ENCODE measurements at places on chromosomes 7 and 10.

DNA sequence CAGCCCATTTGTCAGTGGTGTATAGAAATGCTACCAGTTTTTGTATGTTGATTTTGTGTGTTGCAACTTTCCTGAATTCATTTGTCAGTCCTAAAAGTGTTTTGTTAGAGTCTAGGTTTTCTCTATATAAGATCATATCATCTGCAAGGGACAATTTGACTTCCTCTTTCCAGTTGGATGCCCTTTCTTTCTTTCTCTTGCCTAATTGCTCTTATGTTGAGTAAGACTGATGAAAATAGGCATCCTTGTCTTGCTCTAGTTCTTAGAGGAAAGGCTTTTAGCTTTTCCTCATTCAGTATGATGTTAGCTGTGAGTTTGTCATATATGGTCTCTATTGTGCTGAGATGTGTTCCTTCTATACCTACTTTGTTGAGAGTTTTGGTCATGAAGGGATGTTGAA is 161.7 kb upstream of the TPK1 start:
- DNase-seq: no peak

- no peak for DNase-seq
Observed at GRCh38 chr10:49278497-49278981, 20.4 kb upstream of the C10orf71 start.

DNA sequence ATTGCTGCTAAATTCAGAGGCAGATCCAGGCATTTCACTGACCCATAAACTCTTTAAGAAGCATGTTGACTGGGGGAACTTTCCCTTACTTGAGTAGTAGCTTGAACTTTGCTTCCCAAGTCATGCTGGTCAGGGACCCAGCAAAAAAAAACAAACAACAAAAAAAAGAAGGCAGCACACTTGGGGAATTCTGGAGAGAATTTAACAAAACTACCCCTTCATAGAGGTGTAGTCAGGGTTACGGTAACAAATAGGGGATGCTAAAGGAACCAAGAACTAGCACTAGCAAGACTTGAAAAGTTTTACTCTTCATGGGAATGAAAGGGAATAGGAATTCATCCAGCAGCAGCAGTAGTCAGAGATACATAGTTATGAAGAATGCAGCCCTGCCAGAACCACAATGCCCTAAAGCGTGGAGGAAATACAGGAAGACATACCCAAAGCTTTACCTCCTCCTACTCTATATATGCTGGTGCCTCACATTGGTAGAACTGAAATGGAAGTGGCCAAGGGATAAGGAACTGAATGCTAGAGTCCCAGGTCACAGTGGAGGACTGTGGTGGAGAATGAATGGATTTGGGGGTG is 67.3 kb downstream of the PHYHIPL start:
- no peak for DNase-seq

- DNase-seq: no peak
Observed at GRCh38 chr7:3397324-3397723, 96.3 kb downstream of the SDK1 start.

DNA sequence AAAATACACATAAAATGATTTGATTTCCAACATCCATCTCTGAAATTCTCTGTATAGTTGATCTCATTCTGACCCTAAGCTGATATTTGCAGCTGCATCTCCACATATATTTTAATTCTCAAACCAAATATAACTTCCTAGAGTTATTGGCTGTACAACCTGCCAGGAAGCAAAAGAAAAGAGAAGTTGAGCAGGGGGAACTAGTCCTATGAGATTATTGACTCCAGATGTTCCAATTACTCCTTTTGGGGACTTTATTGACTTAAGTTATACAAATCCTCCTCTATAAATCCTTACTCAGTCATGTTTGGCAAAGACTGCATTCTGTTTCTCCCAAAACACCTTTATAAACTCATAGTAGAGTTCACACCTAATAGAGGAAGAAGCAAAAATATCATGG is 599.4 kb upstream of the ANKRD30A start:
- no peak for DNase-seq

GRCh38 chr10:521261-522250 is 167.9 kb downstream of the DIP2C start:
- DNase-seq: no peak

GRCh38 chr10:71837098-71837827 is 13.8 kb downstream of the PSAP start:
- DNase-seq: no peak

- DNase-seq: no peak
Observed at GRCh38 chr10:6743291-6743849, 163.3 kb upstream of the PRKCQ start.

DNA sequence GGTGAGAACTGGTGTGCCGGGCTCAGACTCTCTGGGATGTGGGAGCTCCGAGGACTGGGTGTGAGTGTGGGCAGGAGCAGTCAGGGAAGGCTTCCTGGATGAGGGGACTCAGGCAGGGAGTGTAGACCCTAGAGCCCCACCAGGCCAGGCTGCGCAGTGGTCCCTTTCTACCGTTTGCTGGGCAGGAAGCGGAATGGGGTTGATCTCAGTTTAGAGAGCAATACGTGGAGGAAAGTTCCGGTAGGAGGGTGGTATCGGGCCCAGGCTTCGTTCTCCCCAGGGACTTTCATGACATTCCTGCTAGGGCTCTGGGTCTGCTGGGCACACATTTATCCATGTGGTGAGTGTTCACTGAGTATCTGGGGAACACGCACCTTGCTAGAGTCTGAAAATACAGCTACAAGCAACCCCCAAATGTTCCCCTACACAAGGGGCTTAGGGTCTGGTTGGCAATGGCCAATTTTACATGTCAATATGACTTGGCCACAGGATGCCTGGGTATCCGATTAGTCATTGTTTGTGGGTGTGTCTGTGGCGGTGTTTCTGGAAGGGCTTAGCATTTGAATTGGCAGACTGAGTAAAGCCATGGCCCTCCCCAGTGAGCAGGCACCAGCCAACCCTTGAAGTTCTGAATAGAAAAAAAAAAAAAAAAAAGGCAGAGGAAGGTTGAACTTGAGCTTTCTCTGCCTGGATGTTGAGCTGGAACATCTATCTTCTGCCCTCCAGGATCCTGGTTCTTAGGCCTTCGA is 20.8 kb downstream of the GHRHR start:
- DNase-seq: no peak
